ENCODE measurements at places on chromosomes 13 and 19.

DNA sequence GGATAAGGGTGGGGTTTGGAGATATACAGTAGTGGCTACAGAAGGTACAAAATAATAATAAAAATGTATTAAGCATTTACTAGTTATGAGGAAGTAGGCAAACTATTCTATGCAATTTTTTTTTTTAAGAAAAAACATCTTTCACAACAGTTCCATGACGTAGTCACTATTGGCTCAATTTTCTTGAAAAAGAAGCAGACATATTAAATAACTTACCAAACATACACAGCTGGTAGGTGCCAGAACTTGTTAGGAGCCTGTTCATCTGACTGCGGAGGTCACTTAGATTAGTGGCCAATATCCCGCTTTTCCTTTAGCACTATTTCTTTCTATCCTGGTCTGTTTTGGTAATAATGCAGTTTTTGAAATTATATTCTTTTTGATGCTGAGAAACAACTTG is 593.5 kb downstream of the KCTD12 start:
- DNase-seq: no peak

DNA sequence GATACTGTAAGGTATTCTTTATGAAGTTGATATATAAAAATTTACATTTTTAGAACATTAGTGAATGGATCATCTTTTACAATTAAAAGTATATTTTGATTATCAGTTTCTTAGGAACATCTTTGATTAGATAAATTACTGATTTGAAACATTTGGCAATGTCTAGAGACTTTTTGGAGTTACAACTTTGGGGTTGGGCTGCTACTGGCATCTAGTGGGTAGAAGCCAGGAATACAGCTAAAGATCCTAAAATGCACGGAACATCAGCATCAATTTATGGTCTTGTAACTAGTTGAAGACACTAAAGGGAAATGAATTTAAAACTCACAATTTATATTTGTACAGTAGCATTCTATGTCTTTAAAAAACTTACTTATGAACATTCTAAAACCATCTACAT is 19.9 kb downstream of the POMP start:
- DNase-seq: no peak

- no peak for DNase-seq
Observed at GRCh38 chr13:91155512-91156114, 191.9 kb upstream of the MIR17HG start.

- DNase-seq: no peak
Observed at GRCh38 chr13:28573595-28574373, 78.9 kb upstream of the FLT1 start.

- DNase-seq: no peak
Observed at GRCh38 chr13:88369866-88370265, 698.7 kb downstream of the SLITRK5 start.

GRCh38 chr19:52936151-52936953 is 13.1 kb upstream of the ZNF888 start:
- no peak for DNase-seq

DNA sequence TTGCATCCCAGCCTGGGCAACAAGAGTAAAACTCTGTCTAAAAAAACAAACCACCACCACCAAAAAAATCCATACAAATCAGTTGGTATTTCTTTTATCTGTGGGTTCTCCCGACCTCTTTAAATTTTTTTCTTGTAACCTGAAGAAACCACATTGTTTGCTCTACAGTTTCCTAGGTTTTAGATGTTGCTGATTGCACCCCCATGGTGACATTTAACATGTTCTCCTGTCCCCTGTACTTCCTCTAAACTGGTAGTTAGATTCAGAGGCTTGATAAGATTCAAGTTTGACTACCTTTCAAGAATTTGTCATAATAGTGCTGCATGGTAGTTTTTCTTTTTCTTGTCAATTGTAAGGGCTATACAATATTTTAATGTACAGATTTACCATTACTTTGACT is 24.0 kb downstream of the ALG5 start:
- DNase-seq: no peak

GRCh38 chr19:34178274-34178610 is 5.9 kb downstream of the LSM14A start:
- DNase-seq: no peak

- no peak for DNase-seq
Observed at GRCh38 chr13:24267801-24268200, 41.6 kb upstream of the C1QTNF9 start.

- no peak for DNase-seq
Observed at GRCh38 chr19:679418-680286, 3.5 kb downstream of the FSTL3 start.

DNA sequence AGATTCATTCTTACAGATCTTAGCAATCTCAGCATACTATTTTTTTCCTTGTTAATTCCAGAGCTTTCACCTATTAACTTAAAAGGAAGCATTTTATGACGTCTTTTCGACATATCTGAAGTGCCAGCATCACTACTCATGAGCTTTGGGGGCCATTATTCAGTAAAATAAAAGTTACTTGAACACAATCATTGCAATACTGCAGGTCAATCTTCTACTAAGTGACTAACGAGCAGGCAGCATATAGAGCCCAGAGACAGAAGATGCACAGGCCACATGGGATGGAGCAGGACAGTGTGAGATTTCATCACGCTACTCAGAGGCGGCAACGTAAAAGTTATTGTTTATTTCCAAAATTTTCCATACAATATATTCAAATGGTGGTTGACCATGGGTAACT is 382.6 kb downstream of the PCDH9 start:
- no peak for DNase-seq

DNA sequence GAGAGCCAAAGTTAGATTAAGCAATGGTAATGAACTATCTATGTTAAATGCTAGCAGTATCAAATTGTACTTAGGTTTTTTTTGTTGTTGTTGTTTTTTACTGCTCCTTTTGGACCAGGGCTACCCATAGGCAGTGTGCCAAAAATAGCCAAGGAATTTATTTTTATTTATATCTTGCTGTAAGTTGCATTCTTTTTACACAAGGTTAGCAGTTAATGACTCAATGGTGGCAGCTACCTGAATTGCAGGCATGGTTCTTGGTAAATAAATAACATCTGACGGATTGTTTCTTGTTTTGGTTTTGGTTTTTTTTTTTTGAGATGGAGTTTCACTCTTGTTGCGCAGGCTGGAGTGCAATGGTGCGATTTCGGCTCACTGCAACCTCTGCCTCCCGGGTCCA is 194.8 kb upstream of the TSC22D1 start:
- DNase-seq: no peak

- DNase-seq: no peak
Observed at GRCh38 chr13:102977471-102977870, 88.7 kb downstream of the SLC10A2 start.

DNA sequence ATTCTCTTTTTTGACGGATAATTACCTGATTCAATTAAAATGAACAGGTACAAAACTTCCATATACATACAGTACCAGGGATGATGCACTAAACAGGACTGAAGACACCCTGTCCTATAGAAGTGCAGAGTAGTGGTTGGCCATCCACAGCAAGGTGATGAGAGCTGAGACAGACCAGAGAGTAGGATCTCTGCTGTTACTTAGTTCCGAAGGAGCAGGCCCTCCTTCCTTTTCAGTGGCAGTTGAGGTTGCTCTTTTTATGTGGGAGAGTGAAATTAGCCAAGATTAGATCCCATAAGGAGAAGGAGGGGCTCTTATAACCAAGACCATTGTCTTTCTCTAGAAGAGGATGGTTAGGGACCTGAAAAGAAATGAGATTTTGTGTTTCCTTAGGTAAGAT is 4.0 kb downstream of the PDS5B start:
- no peak for DNase-seq

DNA sequence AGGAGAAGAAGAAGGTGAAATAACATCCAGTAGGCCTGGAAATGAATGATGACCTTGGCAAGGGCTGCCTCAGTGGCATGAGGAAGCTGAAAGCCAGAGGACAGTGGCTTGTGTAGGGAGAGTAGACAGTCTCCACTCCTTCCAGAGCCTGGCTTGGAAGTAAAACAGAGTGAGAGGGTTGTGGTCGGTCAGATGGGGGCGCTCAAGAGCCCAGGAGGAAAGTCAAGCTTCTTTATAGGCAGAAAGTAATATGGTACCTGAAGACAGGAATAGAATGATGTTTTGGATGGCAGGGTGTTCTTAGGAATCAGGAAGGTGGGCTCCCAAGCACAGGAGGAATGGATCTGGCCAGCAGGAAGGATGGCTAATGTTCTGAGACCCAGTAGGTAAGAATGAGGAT is 75.1 kb upstream of the TSC22D1 start:
- DNase-seq: no peak

DNA sequence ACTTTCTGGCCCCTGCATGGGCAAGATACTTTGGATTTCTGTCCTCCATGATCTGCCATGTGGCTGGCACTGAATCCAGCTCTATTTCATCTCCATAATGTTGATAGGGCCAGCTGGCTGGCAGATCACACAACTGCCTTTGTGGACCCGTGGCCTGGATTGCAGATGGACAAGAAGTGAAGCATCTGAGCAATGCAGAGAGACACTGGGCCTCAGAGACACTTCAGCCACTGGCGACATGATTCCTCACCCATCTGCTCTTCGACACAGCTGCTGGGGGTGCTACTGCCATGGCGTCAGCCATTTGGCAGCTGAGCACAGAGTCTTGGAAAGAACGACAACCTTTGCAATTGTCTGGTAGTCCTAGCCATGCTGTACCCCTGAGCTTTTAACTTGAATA is 79.5 kb upstream of the MYO16 start:
- DNase-seq: no peak

DNA sequence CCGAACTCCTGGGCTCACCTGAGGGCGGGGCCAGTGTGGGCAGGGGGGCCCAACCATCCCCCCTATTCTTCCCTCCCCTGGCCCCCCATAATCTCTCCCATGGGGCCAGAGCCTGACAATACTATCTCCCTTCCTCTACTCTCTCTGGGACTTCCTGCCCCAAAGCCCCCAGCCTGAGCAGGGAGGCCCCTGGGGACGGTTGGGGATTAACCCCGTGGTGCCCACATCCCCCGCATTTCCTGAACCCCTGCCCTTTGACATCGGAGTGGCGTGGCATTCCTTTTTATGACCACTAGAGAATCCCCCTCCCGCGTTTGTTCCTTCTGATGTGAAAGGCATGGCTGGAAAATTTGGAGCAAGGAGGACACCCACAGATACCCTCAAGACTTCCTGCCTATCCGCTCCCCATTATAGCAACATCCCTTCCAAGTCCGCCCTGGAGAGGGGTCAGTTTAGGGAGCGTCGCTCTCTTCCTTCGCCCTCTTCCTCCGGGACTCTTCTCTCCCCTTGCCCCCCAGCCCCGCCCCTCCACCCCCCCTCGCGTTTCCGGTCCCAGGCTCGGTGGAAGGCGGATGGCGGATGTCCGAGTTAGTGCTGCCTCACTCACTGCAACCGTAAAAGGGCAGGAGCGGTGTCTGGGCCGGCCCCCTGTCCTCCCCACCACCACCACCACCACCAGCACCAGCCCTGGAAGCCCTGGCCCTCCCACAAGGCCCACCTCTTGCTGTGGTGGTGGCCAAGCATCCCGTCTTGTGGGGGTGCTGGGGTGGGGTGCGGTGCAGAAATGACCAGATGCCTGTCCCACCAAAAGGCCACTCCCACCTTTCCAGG is 1.8 kb downstream of the VASP start:
- DNase-seq: no peak

- DNase-seq: no peak
Observed at GRCh38 chr19:33344573-33344925, 29.0 kb upstream of the CEBPG start.

DNA sequence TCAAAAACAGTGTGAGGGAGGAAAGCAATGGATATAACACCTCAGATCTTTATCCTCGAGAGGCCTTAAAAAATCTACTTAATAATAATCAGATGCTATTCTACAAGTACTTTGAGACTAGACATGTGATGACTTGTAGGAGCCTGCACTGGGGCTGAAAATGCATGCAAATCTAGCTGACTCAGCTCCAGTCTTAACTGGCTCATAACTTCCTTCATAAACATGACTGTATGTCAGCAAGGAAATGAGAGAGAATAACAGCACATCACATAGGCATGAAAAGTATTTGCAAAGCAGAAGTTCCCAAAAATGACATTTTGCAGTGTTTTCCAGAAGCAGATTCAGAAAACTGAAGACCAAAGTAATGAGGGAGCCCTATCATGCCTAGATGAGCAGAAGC is 38.1 kb downstream of the PSG5 start:
- DNase-seq: no peak

DNA sequence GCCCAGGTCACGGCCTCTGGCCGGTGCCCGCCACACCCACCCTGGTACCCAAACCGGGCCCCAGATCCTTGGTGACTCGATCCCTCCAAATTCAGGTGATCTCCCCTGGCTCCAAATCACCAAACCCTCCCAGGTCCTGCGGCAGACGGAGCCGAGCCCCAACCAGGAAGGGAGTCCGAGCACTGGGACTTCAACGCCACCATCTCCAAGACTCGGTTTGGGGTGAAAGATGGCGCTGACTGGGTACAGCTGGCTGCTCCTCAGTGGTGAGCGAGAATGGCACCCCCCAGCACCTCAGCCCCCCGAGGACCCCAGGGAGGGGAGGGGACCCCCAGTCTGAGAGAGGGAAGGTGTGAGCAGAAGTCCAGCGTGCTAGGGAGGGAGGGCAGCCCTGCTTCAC is 2.3 kb downstream of the CEACAM16 start:
- DNase-seq: no peak

DNA sequence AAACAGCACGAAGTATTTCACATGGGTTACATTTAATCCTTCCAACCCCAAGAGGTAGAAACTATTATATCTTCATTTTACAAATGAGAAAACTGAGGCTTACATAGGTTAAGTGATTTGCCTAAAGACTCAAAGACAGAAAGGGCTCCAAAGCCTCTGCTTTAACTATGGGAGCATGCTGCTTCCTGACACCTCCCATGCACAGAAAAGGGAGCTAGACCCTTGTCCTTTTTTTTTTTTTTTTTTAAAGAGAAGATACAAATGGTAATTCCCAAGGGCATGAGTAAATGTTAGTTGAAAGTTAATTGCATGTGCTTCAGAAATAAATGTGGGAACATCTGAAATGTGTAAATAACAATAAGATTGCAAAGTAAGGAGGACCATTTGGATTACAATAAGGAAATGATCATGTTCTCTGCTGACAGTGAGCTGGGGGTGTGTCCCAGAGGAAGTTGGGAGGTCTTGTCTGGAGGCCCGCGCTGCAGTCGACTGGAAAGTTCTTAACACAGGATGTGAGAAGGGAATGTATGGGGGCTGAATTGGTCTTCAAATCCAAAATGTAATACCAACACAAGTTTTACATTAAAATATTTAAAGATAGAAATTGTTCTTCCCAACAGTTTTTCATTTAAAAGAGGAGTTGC is 500.3 kb downstream of the KLF12 start:
- DNase-seq: no peak

DNA sequence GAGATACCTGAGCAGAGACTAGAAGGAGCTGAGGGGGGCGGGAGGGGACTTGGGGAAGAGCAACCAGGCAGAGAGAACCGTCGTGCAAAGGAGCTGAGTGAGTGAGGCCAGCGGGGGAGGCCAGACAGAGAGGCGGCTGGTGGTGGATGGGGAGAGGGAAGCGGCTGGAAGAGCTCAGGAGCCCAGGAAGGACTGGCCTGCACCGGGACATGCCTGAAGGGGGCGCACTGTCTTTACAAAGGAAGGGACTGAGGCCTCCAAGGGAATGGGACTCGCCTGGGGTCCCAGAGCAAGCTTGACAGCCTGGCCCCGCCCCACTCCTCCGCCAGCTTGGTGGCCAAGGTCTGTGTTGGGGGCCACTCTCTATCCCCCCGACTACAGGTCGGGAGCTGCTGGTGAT is 14.9 kb downstream of the ONECUT3 start:
- no peak for DNase-seq

- no peak for DNase-seq
Observed at GRCh38 chr13:75861786-75862185, 225.7 kb downstream of the LMO7 start.
